Type B pancreatic cell (in vitro differentiated cells): ENCODE measurements at places on chromosomes 1 and 21. TPM values are rescaled to one million over a fixed set of nuclear protein-coding genes. Genes with fewer than 3 reads are reported as not detected.
A peak's percentile ranks its signal among the peaks of the same experiment; 100 is the strongest.

GRCh38 chr1:7629465-7630195 is 141.5 kb upstream of the VAMP3 start:
- no peaks in the 10 kb centered on the region for H3K36me3 ChIP-seq
- peaks cover 15% of the 10 kb centered on the region for H3K4me1 ChIP-seq
- H3K27ac ChIP-seq, result no peak overlapping the region
- no peak for DNase-seq

- H3K4me3 ChIP-seq, result no peak overlapping the region
- no peak for DNase-seq
- no peak overlapping the region for H3K27ac ChIP-seq
- no peaks in the 10 kb centered on the region for H3K36me3 ChIP-seq
Observed at GRCh38 chr1:209249785-209250440, 333.6 kb upstream of the CAMK1G start.

DNA sequence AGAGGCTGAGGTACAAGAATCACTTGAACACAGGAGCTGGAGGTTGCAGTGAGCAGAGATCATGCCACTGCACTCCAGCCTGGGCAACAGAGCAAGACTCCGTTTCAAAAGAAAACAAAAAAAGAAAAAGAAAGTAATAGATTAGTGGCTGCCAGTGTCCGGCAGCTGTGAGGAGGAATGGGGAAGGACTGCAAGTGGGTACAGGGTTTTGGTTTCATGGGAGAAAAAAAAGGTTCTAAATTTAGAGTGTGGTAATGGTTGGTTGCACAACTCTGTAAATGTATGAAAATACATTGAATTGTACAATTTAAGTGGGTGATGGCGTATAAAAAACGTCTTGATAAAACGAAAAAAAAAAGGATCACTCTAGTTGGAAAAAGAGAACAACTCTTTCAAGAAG is 6.7 kb downstream of the TAF1A start:
- no peaks in the 10 kb centered on the region for H3K27me3 ChIP-seq
- no peak overlapping the region for H3K4me3 ChIP-seq
- peaks cover 38% of the 10 kb centered on the region for H3K36me3 ChIP-seq
- H3K4me1 ChIP-seq, result peaks cover 10% of the 10 kb centered on the region
- no peak for DNase-seq

GRCh38 chr21:36023092-36023480 is 37.2 kb downstream of the SETD4 start:
- DNase-seq, result no peak
- no peaks in the 10 kb centered on the region for H3K36me3 ChIP-seq
- H3K4me3 ChIP-seq, result peak overlapping the region; percentile 2
- H3K27ac ChIP-seq, result peak overlapping the region; percentile 61

MCOLN2 gene
- 0.19 and 0.31 TPM in 2 replicates for total RNA-seq

OR2M2 gene
- not detected in 2 replicates for total RNA-seq
